ENCODE measurements at places on chromosomes 4 and X. TPM values are rescaled to one million over a fixed set of nuclear protein-coding genes. Genes with fewer than 3 reads are reported as not detected.

The IQCM gene
- not detected for polyA plus RNA-seq

The ARSD gene
- polyA plus RNA-seq = 12.4 TPM

The FOXR2 gene
- not detected for polyA plus RNA-seq

The MMRN1 gene
- polyA plus RNA-seq = 41.0 TPM

The ARMCX4 gene
- polyA plus RNA-seq = 11.5 TPM

The CENPVL1 gene
- polyA plus RNA-seq = not detected

The ABRAXAS1 gene
- polyA plus RNA-seq = 13.7 TPM

The FAAH2 gene
- 1.4 TPM for polyA plus RNA-seq

The TBC1D9 gene
- 14.2 TPM for polyA plus RNA-seq

The DGAT2L6 gene
- not detected for polyA plus RNA-seq

The ART3 gene
- 1.0 TPM for polyA plus RNA-seq

The USP26 gene
- polyA plus RNA-seq = not detected

The FAM53A gene
- polyA plus RNA-seq = 2.9 TPM

The SLC9B2 gene
- 14.9 TPM for polyA plus RNA-seq

The STAP1 gene
- polyA plus RNA-seq = 0.23 TPM

The FAM3A gene
- polyA plus RNA-seq = 67.8 TPM

The MAP3K15 gene
- polyA plus RNA-seq = 0.10 TPM

The TSC22D3 gene
- 843 TPM for polyA plus RNA-seq

The ZNF41 gene
- 5.1 TPM for polyA plus RNA-seq

The KLB gene
- 0.48 TPM for polyA plus RNA-seq

The CXCL5 gene
- 0.04 TPM for polyA plus RNA-seq

The JADE3 gene
- polyA plus RNA-seq = 5.8 TPM

The MTTP gene
- 0.72 TPM for polyA plus RNA-seq

The NFXL1 gene
- 4.9 TPM for polyA plus RNA-seq

The TCEAL6 gene
- 0.44 TPM for polyA plus RNA-seq

The RAI2 gene
- polyA plus RNA-seq = 54.3 TPM

The SPANXC gene
- not detected for polyA plus RNA-seq

The HSFX3 gene
- not detected for polyA plus RNA-seq

The TRIM61 gene
- 0.94 TPM for polyA plus RNA-seq

The CCDC149 gene
- polyA plus RNA-seq = 10.1 TPM

The IRS4 gene
- not detected for polyA plus RNA-seq

The GLRA3 gene
- polyA plus RNA-seq = 0.01 TPM

The EBP gene
- 34.4 TPM for polyA plus RNA-seq

The ACE2 gene
- 0.37 TPM for polyA plus RNA-seq

The CLDN22 gene
- not detected for polyA plus RNA-seq

The MPC1L gene
- not detected for polyA plus RNA-seq

The DCAF8L2 gene
- not detected for polyA plus RNA-seq

The UBA6 gene
- 14.1 TPM for polyA plus RNA-seq

The TASL gene
- 0.48 TPM for polyA plus RNA-seq

The SPCS3 gene
- 47.3 TPM for polyA plus RNA-seq

The TGIF2LX gene
- not detected for polyA plus RNA-seq

The NLGN3 gene
- polyA plus RNA-seq = 1.8 TPM

The SLITRK4 gene
- polyA plus RNA-seq = 1.0 TPM

The N4BP2 gene
- 2.5 TPM for polyA plus RNA-seq
